ENCODE measurements at places on chromosomes 12 and 14.

DNA sequence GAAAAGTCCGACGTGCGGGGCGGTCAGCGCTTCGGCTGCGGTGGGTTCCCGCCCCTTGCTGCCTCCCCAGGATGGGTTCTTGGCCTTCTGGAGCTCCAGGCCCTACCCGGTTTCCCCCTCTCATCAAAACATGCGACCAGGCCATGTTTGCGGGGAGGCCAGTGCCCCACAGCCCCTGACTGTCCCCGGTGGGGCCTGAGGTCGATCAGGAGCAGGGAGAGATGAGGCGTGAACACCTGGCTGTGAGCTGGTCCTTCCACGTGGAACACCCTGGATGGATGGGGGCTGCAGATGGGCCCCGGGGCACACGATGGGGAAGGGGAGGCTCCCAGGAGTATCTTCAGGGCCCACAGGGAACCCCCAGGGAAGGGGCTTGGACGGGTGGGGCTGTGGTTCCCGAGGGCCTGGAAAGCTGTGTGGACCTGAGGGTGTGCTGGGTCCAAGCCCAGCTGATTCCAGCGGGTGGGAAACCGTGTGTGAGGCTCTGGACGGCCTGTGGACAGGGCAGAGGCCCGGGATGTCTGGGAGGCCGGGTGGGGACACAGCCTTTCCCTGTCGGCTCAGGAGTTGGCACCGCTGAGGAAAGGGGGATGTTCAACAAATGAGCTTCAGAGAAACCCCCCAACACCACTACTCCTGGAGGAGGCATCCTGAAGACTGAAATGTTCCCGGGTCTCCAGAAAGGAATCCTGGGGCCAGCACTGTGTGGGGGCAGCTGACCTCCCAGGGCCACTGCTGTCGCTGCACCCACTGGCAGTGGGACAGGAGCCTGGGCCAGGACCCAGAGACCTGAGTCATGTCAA lies 187.0 kb upstream of the C14orf180 start:
- no peak for DNase-seq

- DNase-seq = no peak
Measured at GRCh38 chr12:64147875-64148274, 74.2 kb downstream of the KICS2 start.

- DNase-seq = no peak
Measured at GRCh38 chr14:20356422-20356821, 13.0 kb downstream of the PARP2 start.

DNA sequence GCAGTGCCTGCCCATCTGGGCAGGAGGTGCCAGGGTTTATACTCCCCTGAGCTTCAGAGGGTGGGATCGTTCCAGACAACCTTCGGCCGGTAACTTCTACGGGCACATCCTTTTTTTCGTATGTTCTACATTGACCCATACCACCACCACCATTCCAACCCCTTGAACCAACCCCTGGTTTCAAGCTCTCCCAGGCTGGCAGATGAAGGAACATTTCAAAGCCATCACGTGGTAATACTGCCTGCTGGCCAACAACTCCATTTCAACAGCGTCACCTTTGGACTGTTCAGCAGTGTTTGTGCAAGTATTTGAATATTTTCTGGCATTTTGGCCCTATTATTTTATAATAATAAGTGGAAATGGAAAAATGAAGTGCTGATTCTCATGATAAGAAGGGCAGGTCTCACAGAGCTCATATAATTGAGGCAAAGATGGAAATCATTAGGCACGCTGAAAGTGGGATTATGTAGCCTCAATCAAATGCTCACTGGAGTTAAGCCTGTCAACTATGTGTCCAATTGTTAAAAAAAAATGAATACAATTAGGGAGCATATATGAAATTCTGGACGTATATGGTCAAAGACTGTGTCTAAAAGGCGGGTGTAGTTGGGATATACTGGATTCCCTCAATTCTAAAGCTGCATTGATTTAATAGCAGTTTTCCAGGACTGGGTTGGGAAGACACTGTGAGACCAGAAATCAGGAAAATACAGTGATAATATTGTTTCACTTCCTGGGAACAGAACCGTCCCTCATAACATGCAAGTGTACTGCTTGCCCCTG lies 162.1 kb downstream of the ZFP36L1 start:
- no peak for DNase-seq

- DNase-seq = no peak
Measured at GRCh38 chr12:92629349-92630065, 73.3 kb upstream of the PLEKHG7 start.

All from CD8-positive, alpha-beta memory T cell (primary cell).